ENCODE measurements at places on chromosomes 6 and 20. TPM values are rescaled to one million over a fixed set of nuclear protein-coding genes. Genes with fewer than 3 reads are reported as not detected.

DEFB132 gene
- total RNA-seq, result not detected

ZSCAN12 gene
- 5.5 TPM for total RNA-seq

ADGRF1 gene
- total RNA-seq, result 0.29 TPM

LY6G6F gene
- total RNA-seq, result not detected

C20orf202 gene
- total RNA-seq, result not detected

HRH3 gene
- not detected for total RNA-seq

OR2J1 gene
- total RNA-seq, result not detected

BCAS1 gene
- not detected for total RNA-seq

SLC22A2 gene
- total RNA-seq, result not detected

ULBP3 gene
- 7.0 TPM for total RNA-seq

EMILIN3 gene
- under 0.01 TPM for total RNA-seq

METTL24 gene
- total RNA-seq, result not detected

BTNL2 gene
- total RNA-seq, result not detected

LY6G5C gene
- total RNA-seq, result 0.66 TPM

SRMS gene
- not detected for total RNA-seq

MOCS1 gene
- total RNA-seq, result 13.3 TPM

ULBP2 gene
- total RNA-seq, result 11.5 TPM

PRSS16 gene
- not detected for total RNA-seq

ZC2HC1B gene
- total RNA-seq, result not detected

FOXF2 gene
- 4.6 TPM for total RNA-seq

ASIP gene
- total RNA-seq, result not detected

TGM2 gene
- total RNA-seq, result 1,516 TPM

All from placental pericyte (primary cell).